ENCODE measurements at places on chromosomes 1 and 21. TPM values are rescaled to one million over a fixed set of nuclear protein-coding genes. Genes with fewer than 3 reads are reported as not detected.

ADAMTSL4 gene
- 10.9 TPM for total RNA-seq

PTGFRN gene
- 61.1 TPM for total RNA-seq

LAPTM5 gene
- total RNA-seq = 0.78 TPM

TRAF3IP3 gene
- total RNA-seq = 0.05 TPM

SRM gene
- total RNA-seq = 52.1 TPM

FTCD gene
- not detected for total RNA-seq

DNA sequence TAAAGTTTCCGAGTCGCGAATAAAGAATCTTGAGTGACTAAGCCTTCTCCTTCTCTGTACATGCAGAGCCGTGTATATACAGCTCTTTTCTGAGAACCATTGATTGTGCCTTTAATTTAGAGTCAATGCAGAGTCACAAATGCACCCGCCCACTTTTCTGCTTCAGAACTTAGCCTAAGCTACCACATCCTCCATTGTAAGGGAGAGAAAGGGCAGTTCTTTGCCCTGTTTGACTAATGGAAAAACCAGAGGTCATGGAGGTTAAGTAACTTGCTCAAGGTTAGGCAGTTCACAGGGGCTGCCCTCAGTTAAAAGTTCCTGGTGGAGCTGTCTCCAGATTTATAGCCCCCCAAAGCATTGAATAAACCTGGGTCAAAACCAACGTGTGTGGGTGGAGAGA is 139.6 kb downstream of the TOMM20 start:
- no peak for DNase-seq

- DNase-seq = no peak
Observed at GRCh38 chr1:199690496-199690895, 337.0 kb upstream of the NR5A2 start.

DNA sequence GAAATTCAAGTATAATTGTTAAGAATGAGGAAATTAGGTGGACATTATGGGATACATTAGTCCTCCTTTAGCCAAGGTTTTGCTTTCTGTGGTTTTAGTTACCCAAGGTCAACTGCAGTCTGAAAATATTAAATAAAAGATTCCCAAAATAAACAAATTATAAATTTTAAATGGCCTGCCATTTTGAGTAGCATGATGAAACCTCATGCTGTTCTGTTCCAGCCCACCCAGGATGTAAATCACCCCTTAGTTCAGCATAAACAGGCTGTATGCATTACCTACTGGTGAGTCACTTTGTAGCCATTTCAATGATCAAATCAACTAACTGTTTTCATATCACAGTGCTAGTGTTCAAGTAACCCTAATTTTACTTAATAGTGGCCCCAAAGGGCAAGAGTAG is 132.5 kb upstream of the LYPLAL1 start:
- no peak for DNase-seq

GRCh38 chr1:39152923-39153322 is 51.6 kb upstream of the MACF1 start:
- no peak for DNase-seq

DNA sequence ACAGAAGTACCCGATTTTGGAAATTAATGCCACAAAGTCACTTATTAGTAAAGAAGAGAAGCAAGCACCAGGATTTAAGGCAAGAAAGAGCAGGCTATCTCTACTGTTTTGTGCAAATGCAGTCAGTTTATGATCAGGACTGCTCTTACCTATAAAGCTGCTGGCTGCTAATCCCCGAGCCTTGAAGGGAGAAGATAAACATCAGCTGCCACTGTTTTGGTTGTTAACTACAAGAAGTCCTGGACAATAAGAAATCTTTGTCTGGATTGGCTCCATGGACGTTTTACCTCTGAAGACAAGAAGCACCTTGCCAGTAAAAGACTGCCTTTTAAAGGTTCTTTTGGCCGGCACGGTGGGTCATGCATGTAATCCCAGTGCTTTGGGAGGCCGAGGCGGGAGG is 21.4 kb downstream of the FRRS1 start:
- no peak for DNase-seq

GRCh38 chr1:34002810-34003209 is 138.9 kb downstream of the HMGB4 start:
- no peak for DNase-seq

GRCh38 chr1:200172311-200172710 is 144.8 kb downstream of the NR5A2 start:
- no peak for DNase-seq

DNA sequence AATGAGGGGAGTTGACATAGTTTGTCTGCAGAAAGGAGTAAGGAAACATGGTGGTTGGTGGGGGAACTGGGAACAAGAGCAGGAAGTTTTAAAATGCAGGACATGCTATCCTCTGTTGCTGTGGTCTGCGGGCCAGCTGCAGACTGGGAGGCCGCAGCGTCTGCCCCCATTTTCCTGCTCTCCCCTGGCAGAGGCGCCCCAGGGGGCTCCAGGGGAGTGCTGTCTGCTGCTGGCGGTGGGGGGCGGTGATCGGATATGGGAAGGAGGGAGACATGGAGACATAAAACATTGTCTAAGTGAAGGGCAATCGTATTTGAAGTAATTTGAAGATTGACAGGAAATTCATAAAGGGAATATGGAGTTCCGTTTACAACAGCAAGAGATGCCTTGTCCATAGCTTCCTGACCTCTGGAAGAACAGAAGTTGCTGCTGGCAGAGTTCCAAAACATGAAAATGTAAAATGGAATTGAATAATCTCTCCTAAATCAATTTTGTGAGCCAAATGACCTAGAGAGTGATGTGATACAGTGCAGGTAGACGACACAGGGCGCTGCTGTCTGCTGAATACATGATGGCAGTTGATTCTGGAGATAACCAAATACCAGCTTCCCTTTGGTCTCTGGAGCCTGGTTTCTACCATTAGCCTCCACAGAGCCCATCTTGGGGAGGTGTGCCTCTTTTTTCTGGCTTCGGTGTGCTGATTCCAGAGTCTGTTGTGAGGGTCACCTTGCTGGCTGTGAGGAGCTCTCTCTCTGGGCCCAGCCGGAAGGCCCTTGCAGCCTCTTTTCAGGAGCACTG is 61.0 kb downstream of the PCBP3 start:
- no peak for DNase-seq

DNA sequence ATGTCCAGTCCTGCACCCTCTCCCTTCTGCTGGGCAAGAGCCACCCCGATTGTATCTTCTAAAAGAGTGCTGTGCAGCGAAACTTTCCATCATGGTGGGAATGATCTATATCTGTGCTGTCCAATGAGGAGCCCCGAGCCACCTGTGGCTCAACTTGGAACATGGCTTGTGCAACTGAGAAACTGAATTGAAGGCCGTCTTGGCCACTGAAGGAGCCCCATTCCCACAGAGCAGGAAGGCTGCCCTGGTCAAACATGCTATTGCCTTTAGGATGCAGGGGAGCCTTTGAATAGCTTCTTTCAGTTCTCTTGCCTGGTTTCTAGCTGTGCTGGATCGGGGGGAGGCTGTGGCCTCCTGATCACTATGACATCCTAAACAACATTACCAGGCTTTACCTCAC is 427.6 kb downstream of the SETD4 start:
- no peak for DNase-seq
